ENCODE measurements at places on chromosomes 11 and 22. TPM values are rescaled to one million over a fixed set of nuclear protein-coding genes. Genes with fewer than 3 reads are reported as not detected.

DNA sequence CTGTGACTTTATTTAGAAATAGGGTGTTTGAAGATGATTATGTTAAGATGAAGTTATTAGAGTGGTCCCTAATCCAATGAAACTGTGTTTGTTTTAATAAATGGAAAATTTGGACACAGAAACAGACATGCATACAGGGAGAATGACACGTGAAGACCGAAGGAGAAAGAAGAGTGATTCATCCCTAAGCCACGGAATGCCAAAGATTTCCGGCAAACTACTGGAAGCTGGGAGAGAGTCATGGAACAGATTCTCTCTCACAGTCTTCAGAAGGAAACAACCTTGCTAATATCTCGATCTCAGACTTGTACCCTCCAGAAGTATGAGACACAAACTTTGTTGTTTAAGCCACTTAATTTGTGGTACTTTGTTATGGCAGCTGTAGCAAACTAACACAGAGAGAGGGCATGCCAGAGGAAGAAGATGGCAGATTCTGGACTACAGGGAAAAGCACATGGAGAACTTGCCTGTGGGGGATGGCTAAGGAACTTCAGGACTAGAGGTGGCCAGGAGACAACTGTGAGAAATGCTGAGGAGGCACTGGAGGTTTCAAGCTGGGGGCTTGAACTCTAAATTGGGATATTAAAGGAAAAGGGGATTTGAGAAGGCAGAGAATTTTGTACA is 733.5 kb upstream of the CCDC90B start:
- no peak for DNase-seq

Gene ADAMTS8
- total RNA-seq = 0.79 TPM

- no peak for DNase-seq
These were observed 40.9 kb upstream of the PRR5 start for GRCh38 chr22:44661070-44661469.

Gene OR51I1
- not detected for total RNA-seq

Gene SLC25A18
- 10.4 TPM for total RNA-seq

- peak; percentile 74 for DNase-seq
These were observed at the start of gene MTFP1 for GRCh38 chr22:30425616-30426387. Gene MTFP1 (plus strand): TSS chr22:30425768. CDS start chr22:30425880, 112 bp downstream.

Gene PARVG
- 3.2 TPM for total RNA-seq

GRCh38 chr22:47207846-47208554 is 445.6 kb downstream of the TBC1D22A start:
- DNase-seq = no peak

DNA sequence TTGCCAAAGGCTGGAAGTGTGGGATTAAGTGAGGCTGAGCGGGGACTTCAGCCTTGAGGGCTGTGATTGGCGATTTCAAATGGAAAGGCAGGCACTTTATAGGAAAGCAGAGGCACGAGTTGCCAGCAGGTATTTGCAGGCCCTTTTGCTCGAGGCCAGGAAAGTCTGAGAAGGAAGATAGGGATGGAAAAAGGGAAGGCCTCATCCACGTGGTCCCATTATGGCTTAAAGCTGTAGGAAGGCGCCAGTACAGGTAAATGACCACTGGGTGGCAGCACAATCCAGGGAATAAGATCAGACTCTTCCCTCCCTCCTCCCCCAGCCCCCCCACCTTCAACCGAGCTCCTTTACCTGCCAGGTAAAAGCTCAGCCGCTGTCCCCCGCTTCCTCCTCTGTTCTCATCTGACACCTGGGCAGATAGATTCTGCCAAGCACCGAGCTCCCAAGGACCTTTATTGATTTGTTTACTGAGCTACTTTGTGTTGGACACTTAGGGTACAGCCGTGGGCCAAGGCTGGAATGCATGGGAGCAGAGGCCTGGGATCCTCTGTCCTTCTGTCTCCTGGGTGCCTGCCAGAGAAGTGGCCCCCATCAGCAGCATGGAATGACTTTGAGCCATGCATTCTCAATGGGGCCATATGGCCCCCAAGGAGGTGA is 7.5 kb downstream of the P2RX3 start:
- peak; percentile 61 for DNase-seq

DNA sequence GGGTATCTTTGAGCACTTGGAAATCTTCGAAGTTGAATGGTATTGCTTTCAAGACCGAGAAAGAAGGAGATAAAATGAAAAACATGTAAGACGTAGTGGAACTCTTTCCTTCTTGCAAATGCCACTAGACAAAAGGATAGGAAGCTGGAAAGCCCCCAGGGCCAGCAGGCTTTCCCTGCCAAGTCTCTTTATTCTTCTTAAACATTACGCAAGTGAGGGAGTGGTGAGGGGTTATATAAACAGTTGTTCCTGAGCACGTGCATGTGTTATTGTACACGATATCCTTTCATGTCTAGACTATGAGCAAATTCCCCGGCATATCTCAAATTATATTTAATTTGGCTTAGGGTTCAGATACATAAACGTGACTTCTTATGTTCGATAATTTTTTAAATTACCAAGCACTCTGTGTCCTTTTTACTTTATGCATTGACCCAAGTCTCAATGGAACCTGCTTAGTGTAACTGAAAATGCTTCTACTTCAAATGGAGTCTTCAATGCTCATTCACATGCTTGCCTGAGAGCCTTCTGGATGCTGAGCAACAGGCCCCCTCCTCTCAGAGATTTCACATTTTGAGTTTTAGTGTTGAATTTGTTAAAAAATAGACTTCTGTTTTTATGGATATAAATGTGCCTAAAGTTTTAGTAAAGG is 59.0 kb downstream of the PPP2R1B start:
- DNase-seq = peak; percentile 56

DNA sequence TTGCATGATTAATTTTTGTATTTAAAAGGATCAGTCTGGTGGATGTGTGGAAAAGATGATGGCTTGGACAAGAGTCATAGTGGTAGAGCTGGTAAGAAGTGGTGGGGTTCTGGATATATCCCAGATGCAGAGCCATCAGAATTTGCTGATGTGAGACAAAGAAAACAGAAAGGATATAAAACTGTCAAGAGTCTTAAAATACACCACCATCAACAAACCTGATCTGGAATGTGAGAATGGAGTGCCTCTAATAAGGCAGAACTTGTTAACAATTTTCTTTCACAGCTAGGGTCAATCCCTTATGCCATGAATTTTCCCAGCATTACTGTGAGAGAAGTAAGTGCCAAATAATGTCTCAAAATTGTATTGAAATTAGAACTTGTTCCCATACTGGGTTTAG is 215.4 kb downstream of the METTL15 start:
- no peak for DNase-seq

Gene IL10RA
- total RNA-seq = 3.4 TPM

Gene RFPL1
- not detected for total RNA-seq

DNA sequence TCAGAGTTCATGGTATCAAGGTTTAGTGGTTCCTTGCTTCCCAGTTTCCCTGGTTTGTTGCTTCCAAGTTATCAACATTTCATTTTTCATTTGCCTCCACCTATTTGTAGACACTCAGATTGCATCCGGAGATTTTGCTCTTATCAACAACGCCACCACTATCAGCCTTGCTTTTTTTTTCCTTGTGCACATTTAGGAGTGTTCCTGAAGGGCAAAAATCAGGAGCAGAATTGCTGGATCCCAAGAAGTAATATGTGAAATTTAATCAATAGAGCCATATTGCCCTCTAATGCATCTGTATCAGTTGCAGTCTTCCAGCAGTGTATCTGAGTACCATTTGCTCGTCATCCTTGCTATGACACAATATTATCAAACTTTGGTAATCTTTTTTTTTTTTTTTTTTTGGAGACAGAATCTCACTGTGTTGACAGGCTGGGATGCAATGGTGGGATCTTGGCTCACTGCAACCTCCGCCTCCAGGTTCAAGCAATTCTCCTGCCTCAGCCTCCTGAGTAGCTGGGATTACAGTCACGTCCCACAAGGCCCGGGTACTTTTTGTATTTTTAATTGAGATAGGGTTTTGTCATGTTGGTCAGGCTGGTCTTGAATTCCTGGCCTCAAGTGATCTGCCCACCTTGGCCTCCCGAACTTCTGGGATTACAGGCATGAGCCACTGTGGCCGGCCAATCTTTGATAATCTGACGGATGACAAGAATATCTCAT is 42.1 kb upstream of the SEPTIN5 start:
- DNase-seq = no peak

Gene EXPH5
- total RNA-seq = 0.46 TPM

- no peak for DNase-seq
These were observed 8.2 kb upstream of the OR2D2 start for GRCh38 chr11:6900327-6900999.

- DNase-seq = peak; percentile 31
These were observed 60.2 kb downstream of the ENDOD1 start for GRCh38 chr11:95149651-95150364.

DNA sequence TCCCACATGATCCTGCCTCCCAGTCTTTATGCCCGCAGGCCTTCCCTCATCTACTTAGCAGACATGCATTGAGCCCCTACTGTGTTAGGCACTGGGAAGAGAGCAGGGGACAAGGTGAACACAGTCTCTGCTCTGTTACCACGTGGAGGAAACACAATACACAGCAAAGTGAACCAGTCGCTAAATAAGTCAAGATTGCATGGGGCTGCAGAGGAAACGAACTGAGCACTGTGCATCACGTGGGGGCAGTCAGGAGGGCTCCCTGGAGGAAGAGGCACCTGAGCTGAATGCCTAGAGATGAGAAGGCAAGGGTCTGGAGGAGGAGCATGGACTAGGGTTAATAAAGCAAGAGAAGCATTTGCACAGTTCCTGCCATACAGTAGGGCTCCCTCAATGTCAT is 102.7 kb downstream of the MN1 start:
- no peak for DNase-seq

DNA sequence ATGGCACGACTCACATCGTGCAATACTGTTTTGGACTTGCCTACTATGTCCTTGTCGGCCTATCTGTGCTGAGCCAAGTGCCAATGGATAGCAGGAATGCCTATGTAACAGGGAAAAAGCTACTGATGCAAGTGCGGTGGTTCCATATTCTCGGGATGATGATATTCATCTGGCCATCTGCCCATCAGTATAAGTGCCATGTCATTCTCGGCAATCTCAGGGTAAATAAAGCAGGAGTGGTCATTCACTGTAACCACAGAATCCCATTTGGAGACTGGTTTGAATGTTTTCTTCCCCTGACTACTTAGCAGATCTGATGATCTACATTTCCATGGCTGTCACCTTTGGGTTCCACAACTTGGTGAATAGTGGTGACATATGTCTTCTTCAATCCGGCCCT is 20.1 kb downstream of the OOSP3 start:
- DNase-seq = no peak
